Immature natural killer cell (primary cell): ENCODE measurements at places on chromosomes 13 and 19. TPM values are rescaled to one million over a fixed set of nuclear protein-coding genes. Genes with fewer than 3 reads are reported as not detected.

The ATP4A gene
- not detected for polyA plus RNA-seq

The SCEL gene
- not detected for polyA plus RNA-seq

The CYP2S1 gene
- 0.17 TPM for polyA plus RNA-seq

The ACP5 gene
- 10.9 TPM for polyA plus RNA-seq

- DNase-seq = no peak
Measured at GRCh38 chr13:37918116-37918714, 48.6 kb upstream of the TRPC4 start.

- DNase-seq = no peak
Measured at GRCh38 chr19:38151242-38151641, 72.8 kb downstream of the DPF1 start.

DNA sequence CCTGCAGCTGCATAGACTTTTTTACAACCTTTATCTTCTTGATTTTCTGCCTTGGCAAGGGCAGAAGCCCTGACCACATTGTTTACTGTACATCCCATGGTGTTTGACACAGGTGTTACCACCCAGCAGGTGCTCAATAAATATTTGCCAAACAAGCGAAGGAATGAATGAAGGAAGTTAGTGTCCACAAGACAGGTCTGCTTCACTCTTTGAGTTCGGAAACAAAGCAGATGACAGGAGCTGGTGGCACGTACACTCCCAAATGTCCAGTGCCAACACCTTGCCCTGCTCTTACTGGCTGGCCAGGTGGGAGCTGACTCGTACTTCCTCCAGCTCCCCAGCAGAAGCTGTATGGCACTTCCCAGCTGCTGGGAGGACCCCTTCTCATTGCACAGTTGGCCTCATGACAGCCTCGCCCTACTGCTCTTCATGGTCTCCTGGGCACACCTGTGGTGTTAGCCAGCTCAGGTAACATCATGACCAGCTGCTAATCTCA, 22.0 kb upstream of the MUC16 start:
- DNase-seq = no peak

- no peak for DNase-seq
Measured at GRCh38 chr13:34901572-34901971, 40.5 kb upstream of the NBEA start.

DNA sequence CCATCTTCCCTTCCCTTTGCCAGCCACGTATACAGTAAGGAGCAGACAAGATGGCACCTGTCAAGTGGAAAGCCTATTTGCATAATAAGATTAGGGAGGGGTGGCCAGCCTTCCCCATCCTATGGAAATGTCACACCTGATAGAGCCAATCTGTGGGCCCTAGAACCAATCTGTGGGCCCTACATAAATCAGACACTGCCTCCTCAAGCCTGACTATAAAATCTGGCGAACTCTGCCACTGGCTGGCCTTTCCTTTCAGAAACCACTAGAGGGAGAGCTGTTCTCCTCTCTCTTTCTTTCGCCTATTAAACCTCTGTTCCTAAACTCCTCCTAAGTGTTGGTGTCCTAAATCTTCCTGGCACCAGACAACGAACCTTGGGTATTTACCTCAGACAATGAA, 231.5 kb upstream of the KLHL1 start:
- no peak for DNase-seq

DNA sequence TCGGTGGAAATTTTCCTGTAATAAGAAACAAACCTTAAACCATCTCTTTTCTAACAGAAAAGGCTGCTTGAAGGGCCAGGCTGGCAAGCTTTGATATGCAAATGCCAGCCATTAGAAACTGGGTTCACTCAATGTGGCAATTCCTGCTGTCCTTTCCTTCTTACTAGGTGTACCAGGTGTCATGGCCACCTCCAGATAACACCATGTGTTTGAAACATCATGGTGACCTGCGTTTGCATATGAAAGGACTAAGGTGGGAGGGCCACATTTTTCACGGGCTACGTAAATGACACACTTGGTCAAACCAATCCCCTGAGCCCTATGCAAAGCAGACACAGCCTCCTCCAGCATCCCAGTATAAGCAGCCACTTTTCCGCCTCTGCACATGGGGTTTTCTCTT, 789.1 kb upstream of the SLITRK5 start:
- DNase-seq = no peak

DNA sequence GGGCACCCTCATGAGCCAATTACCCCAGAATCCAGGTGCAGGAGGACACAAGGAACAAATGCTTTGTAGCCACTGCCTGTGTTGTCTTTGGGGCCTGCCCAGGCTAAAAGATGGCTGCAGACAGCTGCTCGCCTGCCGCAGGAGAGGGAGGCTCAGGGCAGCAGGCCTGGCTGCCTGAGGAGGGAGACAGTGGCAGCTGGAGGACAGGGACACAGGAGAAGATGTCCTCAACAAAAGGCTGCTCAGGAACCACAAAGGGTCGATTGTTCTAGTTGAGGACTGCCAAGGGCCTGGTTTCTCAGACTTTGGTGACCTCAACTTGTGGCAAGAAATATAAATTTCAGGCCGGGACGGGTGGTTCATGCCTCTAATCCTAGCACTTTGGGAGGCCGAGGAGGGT, 7.6 kb downstream of the SIRT2 start:
- no peak for DNase-seq

- DNase-seq = no peak
Measured at GRCh38 chr19:4852484-4852883, 15.0 kb downstream of the PLIN3 start.
